Stimulated activated CD8-positive, alpha-beta memory T cell treated with anti-CD3 and anti-CD28 coated beads, Interleukin-4, amount 100 ng/mL, for 1 hour (primary cell): ENCODE measurements at places on chromosomes 4 and X.

DNA sequence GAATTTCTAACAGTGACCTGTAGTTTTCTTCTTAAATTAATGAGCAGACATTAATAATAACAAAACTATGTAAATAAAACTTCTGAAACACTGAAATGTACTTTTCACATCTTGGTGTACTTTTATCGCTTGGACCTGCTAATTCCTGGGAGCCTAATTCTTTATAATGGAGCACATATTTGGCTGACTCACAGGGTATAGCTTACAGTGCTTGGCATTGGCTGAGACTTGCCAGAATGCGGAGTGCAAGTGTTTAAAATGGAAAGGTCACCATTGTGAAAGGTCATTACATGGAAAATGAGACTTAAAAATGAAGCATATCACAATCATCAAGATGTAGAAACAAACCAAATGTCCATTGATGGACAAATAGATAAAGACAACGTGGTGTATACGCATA, 137.3 kb upstream of the PDLIM3 start:
- DNase-seq: no peak

- no peak for DNase-seq
These were observed 89.9 kb downstream of the SHISA3 start for GRCh38 chr4:42487230-42487629.

DNA sequence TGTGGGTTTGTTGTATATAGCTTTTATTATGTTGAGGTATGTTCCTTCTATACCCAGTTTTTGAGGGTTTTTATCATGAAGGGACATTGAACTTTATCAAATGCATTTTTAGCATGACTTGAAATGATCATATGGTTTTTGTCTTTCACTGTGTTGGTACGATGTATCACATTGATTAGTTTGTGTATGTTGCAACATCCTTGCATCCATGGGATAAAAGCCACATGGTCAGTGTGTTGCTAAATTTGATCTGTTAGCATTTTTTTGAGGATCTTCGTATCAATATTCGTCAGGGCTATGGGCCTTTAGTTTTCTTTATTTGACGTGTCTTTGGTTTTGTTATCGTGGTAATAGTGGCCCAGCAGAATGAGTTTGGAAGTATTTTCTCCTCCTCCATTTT, 11.3 kb upstream of the BLTP1 start:
- no peak for DNase-seq

DNA sequence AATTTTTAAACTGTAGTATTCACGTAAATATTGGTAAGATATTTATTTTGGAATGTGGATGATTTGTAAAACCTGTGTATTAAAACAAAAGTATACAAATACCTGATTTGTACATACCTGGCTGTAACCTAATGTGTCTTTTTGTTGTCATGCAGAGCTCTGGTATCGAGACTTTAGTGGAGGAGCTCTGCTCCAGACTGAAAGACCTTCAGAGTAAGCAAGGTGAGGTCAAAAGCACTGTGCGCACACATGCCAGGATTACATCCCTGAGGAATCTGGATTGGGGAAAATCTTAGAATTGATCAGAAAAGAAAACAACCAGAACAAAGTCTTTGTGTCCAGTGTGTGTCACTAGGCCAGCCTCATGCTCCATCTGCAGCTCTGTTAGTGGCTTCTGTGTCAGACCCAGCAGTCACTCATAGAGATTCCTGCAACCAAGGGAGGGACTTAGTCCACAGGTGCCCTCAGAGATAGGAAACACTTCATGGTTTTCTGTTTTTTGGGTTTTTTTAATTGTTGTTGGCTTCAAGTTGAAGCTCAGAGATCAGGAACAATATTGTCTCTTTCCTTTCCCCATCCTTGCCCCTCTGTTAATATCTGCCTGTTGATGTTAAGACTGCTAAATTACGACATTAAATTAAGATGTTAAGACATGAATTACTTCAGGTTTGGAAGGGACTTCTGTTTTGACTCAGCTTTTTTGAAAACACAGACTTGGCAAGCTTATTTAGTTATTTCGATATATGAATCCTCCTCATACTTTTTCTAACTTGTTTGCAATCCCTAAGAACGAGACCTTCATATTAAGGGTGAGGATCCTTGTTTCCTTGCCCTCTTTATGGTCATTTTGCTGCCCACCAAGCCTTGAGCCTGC, 52.4 kb upstream of the TBC1D14 start:
- DNase-seq: no peak

DNA sequence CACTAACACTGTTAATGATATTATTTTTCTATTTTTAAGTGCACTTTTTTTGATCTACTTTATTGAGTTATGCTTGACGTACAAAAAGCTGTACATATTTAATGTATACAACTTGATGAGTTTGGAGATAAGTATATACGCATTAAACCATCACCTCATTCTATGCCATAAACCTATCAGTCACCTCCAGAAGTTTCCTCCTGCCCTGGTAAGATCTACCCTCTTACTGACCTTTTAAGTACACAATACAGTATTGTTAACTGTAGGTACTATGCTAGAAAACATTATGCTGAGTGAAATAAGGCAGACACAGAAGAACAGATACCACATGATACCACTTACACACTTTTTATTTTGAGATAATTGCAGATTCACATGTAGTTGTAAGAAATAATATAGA, 36.9 kb downstream of the INTS6L start:
- DNase-seq: no peak

DNA sequence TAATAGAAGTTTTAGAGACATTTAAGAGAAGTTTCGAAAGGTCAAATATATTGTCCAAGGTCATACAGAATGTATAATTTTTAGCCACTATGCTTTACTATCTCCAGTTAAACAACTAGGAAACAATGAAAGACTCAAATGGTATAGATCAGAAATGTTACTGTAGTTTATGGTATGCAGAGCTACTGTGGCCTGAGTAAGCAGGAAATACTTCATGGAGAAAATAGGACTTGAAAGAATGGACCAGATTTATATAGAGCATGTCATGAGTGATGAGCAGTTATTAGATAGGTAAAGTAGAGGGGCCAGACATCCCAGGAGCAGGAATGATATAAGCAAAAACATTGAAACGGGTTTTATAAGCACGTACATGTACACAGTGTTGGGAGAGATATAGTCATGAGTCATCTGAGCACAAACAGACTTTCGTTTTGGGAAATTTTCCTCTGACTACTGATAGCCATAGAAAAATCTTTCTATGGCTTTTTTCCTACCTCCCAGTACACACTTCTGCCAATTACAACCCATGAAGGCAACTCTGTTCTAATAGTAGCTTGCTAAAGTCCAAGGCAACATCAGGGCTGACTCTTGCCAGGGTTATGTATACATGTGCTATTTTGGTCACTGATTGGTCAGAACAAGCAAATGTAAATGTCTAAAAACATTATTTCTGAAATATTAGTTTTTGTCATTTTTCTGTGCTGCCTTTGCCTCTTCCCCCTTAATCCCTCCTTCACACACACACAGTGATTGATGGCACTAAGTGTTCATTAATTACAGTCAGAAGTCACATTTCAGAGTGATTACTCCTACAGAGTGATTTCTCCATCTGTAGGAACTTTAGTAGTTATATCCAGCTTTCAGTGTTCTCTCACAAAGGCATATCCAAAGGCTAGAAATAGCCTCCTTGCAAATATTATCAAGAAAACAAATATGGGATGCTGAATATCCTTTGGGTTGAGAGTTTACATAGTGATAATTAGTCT, 198.7 kb downstream of the ENOX2 start:
- no peak for DNase-seq

GRCh38 chr4:54403700-54404453, 174.8 kb downstream of the PDGFRA start:
- DNase-seq: no peak

- no peak for DNase-seq
These were observed 132.2 kb upstream of the AGA start for GRCh38 chr4:177574446-177574845.

- no peak for DNase-seq
These were observed 40.1 kb downstream of the UGT2B15 start for GRCh38 chr4:68630371-68630770.

GRCh38 chr4:159177265-159178150, 74.6 kb downstream of the RAPGEF2 start:
- no peak for DNase-seq

GRCh38 chr4:24794916-24795665, at the start of gene SOD3:
TSS of gene SOD3 (plus strand) at chr4:24795573. CDS start at chr4:24799522, 3,949 bp downstream.
- no peak for DNase-seq

DNA sequence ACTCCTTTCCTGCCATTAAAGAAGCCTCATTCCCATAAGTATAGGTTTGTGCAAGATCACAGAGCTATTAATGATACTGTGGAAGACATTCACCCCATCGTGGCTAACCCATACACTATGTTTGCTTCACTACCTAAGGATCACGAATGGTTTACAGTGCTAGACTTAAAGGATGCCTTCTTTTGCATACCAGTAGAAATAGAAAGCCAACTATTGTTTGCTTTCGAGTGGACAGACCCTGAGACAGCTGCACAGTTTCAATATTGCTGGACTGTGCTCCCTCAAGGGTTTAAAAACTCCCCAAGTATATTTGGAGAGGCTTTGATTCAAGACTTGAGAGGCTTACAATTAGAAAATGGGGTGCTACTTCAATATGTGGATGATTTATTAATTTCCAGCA, 16.0 kb upstream of the PAPSS1 start:
- DNase-seq: no peak

GRCh38 chr4:73741031-73741749, 821 bp downstream of the CXCL8 start:
- DNase-seq: no peak

- DNase-seq: no peak
These were observed 67.1 kb upstream of the ENPP6 start for GRCh38 chr4:184284742-184285141.

DNA sequence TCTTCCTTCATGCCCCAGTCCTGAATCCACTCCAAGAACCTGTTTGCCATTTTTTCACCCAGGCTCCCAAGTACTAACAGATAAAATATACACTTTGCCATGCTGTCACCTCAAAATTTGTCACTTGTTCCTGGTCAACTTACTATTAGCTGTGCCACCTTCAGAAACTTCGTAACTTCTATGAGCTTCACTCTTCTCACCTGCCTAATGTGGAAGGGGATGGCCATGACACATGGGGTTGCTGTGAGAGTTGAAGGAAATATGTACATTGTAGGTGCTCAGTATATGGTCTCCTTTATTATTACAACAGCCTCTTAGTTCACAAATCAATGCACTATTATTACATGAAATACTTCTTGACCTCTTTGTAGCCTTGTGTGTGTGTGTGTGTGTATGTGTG, 10.4 kb downstream of the TMSB4X start:
- DNase-seq: no peak
